ENCODE measurements at places on chromosomes 6 and 20.

DNA sequence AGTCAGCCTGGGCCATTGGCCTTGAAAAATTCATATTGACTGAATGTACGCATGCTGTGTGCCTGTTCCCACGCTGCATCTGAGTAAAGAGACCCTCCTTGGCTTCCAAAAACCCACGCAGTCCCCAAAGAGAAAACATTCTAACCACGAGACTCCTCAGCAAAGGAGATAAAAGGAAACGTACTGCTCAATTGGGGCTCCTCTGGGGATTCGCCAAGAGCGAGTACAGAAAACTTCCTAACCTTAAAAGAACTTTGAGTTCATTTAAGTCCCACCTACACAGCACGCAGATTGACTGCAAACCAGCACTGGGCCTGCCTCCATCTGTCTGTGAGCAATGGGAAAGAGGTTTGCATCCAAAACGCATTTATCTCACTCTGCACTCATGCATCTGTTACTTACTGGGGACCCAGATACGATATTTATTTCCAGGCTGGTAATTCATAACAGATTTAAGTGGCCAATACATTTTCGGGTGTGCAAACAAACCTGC is 505.9 kb upstream of the CHD6 start:
- no peak for DNase-seq

GRCh38 chr20:34030456-34030855 is 36.7 kb downstream of the RALY start:
- DNase-seq, result no peak

DNA sequence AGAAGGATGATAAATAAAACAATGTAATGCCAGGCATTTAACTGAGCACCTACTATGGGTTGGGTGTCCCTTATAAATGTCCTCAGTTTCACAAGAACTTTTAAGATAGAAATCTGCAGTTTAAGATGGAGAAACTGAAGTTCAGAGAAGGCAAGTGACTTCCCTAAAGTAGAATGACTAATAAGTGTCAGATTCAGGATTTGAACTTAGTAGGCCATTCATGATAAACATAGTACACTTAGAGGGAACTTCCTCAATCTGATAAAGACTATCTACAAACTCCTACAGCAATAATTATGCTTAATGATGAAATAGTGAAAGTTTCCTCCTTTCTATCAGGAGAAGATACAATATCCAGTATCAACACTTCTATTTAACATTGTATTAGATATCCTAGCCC is 43.9 kb downstream of the NCR2 start:
- no peak for DNase-seq

- peak; percentile 90 for DNase-seq
Observed at GRCh38 chr6:31737991-31738979, 1.5 kb upstream of the MSH5 start.

- DNase-seq, result no peak
Observed at GRCh38 chr6:54076159-54076789, 35.0 kb upstream of the MLIP start.

DNA sequence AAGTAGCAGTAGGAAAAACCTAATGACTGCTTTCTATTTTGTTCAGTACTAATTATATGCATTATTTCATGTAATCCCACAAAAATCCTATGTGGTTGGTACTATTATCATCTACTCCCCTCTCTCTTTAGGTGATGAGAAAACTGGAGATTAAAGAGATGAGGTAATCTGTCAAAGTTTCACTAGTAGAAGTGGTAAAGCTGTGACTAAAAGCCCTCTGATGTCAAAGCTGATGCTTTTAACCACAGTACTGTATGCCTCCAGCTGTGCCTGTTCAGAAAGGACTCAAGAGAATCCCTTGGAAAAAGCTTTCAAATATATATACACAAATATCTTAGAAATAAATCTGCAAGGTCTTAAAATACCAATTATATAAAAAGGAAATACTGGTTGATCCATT is 38.0 kb downstream of the PHIP start:
- DNase-seq, result peak; percentile 51

GRCh38 chr20:701401-702129 is 26.0 kb upstream of the SCRT2 start:
- DNase-seq, result no peak

GRCh38 chr6:136982928-136983327 is 60.8 kb downstream of the SLC35D3 start:
- no peak for DNase-seq

DNA sequence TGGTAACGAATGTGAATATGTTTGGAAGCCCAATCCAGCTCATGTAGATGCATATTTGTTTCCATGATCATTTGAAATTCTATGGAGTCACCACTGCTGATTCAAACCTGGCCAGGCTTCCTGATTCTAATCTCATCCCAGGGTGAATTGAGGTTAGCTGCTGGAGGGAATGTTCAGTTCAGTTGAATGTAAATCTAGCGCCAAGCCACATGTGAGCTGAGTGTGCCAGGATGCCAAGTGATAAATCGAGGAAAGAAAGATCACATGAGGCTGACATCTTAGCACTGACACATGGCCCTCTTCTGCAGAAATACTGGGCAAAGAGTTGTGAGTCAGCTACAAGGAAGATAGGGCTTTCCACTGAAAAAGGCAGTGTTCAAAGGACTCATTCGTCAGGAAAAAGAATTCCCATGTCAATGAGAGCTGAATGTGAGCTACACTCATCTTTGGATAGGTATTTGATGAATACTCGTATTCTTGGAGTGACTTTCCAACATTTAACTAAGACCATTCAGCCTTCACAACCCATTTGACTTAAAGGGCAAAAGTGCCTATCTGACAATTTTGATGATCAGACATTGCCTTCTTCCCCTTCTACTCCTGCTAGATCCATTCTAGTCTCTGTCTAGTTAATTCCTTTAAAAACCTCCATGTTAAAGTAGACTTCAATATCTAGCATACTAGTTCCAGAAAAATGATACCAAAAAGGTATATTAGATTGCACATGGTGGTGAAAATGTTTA is 172.1 kb downstream of the MTFR2 start:
- peak; percentile 100 for DNase-seq

DNA sequence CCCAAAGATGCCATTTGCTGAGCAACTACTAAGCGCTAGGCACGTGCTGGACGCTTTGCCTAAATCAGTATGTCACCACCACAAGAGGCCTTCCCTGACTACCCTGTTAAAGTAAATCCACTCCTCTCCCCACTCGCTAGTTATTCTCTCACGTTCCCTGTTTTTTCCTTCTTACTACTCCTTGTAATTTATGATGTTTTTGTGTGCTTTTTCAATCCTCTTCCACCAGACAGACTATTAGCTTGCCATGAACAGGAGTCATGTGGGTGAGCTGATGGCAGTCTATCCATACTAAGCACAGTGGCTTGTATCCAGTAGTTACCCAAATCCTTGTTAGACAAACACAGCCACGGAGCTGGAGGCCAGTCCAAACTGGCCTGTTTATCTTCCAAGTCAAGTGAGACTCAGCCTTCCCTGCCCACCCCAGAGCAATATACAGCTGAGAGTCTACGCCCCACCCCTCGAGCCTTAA is 41.2 kb downstream of the C6orf132 start:
- DNase-seq, result peak; percentile 46

GRCh38 chr6:168318579-168319278 is 848 bp downstream of the DACT2 start:
- no peak for DNase-seq

- DNase-seq, result no peak
Observed at GRCh38 chr20:62691487-62691886, 17.1 kb upstream of the NTSR1 start.

DNA sequence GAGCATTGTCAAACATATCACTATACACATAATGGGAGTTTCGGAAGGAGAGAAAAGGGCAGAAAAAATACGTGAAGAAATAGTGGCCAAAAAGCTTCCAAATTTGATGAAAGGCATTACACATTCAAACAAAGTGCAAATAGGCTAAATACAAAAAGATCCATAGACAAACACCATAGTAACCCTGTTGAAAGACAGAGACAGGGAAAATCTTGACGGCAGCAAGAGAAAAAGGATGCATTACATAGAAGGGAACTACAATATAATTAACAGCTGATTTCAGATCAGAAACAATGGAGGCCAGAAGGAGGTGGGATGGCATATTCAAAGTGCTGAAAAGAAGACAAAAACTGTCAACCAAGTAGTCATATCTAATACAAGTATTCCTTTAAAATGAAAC is 170.8 kb downstream of the MRPL14 start:
- DNase-seq, result no peak

DNA sequence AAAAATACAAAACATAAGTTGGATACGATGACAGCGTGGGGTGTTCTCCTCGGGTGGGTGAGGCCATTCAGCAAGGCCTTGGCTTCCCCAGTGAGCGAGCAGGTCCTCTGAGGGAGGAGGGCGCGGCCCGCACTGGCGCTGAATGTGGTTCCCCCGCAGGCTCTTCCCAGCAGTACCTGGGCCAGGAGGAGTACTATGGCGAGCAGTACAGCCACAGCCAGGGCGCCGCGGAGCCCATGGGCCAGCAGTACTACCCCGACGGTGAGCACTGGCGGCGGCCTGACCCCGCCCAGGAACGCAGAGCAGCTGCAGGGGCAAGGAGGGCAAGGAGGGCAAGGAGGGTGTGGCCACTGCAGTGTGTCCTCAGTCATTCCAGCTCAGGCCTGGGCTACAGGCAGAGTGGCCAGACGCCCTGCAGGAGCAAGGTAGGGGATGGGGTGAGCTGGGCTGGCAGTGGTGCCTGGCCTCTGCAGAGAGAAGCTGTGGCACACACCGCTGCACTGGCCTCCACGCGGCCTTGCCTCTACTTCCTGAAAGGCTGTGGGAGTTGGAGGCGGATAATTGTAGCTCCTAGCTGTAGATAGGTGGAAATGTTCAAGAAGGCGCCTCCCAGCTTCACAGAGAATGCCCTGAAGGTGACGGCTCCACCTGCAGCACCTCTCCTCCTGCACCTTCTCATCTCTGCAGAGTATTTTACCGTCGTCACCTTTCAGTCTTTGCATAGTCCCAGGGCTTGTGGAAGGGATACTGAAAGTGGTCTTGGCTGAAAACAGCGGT is 18.7 kb upstream of the MTG2 start:
- no peak for DNase-seq

- peak; percentile 36 for DNase-seq
Observed at GRCh38 chr6:56579155-56579851, 63.4 kb downstream of the DST start.

DNA sequence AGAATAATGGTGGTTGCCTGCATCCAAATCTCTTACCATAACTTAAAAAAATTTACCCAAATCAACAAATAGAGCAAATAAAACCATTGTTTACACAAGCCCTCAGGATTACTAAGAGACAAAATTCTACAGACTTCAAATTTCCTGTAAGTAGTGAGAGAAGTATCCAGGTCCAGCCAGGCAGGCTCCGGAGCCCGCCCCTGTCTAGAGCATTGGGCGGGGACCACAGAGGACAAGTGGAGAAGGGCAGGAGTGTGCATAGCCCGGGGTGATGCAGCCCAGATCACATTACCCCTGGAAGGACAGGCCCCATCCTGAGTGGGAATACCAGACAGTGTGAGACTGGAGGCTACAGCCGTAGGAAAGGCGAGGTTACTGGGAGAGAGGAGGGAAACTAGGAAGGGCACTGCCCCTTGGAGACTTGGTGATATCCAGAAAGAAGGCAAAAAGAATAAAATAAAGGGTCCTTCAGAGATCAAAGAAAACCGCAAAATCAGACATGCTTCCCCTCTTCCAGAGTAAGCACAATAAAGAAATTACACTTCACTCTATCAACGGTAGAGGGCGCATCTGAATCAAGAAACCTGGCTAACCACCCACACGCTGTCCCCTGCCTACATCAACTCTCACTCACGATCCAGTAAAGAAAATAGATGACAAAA is 26.6 kb downstream of the RIN2 start:
- DNase-seq, result peak; percentile 89

GRCh38 chr6:90905351-90905750 is 318.5 kb upstream of the MAP3K7 start:
- DNase-seq, result no peak

Measured in fibroblast of mammary gland (primary cell).